Activated CD4-positive, alpha-beta T cell treated with anti-CD3 and anti-CD28 coated beads, Interleukin-2, amount 50 U/mL, for 48 hours (primary cell): ENCODE measurements at places on chromosomes 13 and 19.

GRCh38 chr19:10452726-10453618 is 32.6 kb downstream of the PDE4A start:
- no peak for DNase-seq

- no peak for DNase-seq
Observed at GRCh38 chr19:35354898-35355297, 3.4 kb upstream of the FFAR3 start.

DNA sequence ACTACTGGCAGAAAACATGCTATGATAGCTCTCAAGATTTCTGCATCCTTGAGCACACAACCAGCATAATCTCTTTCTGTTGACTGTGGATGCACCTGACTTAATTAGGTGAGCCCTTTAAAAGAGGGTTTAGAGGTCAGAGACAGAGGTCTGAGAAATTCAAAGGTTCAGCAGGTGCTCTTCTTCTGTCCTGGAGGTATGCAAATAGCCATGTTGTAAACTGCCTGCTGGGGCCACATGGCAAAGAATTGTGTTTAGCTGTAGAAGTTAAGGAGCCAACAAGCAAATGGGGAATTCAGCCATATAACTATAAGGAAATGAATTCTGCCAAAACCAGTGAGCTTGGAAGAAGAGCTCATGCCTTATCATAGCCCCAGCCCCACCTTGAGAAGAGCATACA is 11.6 kb upstream of the DCLK1 start:
- no peak for DNase-seq

GRCh38 chr13:40789275-40790153 is at the start of gene SLC25A15:
SLC25A15 (plus strand) TSS chr13:40789611; CDS start chr13:40793227, 3,616 bp downstream.
- DNase-seq, result peak; percentile 76

GRCh38 chr13:20231839-20232555 is at the start of gene GJB6:
GJB6 (minus strand) TSS chr13:20232319; CDS start chr13:20223480, 8,839 bp downstream.
- DNase-seq, result peak; percentile 37

GRCh38 chr13:91722267-91722884 is 324.0 kb downstream of the GPC5 start:
- DNase-seq, result no peak

DNA sequence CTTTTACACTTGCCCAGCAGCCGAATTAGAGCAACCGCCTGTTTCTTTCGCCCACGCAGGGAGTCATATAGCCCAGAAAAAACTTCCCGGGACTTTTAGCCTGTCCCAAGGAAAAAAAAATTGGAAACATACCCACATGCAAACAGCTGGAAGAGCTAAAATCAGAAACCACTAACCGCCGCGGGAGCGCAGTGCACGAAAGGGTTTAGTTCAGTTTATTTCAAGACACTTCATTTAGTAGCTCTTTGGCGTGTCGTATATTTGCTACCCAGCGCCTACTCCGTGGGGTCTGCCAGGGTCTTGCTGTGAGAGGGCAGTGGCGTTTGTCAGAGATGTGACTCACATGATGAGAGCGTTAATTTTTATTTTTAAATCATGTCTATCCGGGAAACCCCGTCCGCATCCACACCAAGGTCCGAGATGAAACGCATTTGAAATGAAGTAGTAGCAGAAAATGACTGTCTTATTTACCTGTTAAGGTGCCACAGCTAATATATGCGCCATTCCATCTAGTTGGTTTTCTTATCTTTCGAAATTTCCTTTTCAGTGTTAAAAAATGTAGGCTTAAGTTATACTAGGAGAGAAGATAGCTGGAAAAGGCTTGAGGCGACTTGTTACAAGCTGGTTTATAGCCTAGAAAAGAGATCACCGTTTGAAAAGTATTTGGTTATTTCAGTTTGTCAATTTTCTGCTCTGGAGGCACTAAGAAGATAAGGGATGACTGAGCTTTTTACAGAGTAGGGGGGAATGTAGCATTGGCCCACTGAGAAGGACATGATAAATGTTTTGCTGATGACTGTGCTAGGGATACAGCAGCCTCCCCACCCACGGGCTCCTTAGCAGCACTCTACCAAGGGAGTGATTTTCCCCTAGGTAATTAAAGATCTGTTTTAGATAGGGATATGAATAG is 1.7 kb downstream of the KLF5 start:
- DNase-seq, result no peak

DNA sequence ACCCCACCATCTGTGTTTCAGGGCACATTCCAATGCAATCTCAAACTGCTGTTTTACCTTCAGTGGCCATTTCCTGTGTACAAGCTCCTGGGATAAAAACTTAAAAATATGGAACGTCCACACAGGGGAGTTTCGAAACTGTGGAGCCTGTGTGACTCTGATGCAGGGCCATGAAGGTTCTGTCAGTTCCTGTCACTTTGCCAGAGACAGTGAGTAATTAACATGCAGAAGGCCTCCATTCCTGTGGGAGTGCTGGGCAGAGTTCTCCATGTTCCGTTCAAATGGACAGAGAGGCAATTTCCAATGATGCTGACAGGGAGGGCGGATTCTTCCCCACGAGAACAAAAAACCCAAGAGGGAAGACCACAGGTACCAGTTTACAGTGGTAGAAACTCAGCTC is 24.4 kb downstream of the WDR88 start:
- DNase-seq, result no peak

GRCh38 chr19:49492573-49493405 is 3.4 kb upstream of the RPS11 start:
- peak; percentile 55 for DNase-seq

GRCh38 chr13:48151363-48152161 is 56.7 kb upstream of the MED4 start:
- DNase-seq, result no peak

- DNase-seq, result no peak
Observed at GRCh38 chr13:48892053-48892687, 83.5 kb upstream of the FNDC3A start.

GRCh38 chr19:29538651-29539050 is 12.9 kb downstream of the VSTM2B start:
- DNase-seq, result no peak

DNA sequence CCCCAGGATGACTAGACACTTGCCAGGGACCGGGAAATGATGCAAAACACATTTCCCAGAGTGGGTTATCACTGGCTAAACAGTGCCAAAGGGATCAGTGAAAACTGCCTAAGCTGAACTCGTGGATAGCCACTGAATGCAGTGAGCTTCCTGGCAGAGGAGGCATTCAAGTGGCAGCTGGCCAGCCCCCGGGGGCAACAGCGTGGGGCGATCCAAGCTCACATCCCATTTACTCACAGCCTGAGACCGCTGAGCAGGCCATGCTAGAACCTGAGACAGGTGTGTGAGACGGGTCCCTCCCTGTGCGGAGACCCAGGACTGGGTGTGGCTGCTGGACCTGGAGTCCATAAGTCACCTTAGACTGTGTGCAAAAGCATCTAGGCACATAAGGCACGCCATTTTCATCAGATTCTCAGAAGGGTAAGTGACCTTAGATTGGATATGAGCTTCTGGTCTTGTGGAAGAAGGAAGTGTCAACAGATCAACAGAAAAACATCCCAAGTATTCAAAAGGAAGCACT is 51.9 kb upstream of the SLC15A1 start:
- DNase-seq, result no peak

GRCh38 chr13:20669162-20669561 is 34.3 kb upstream of the IL17D start:
- DNase-seq, result no peak

DNA sequence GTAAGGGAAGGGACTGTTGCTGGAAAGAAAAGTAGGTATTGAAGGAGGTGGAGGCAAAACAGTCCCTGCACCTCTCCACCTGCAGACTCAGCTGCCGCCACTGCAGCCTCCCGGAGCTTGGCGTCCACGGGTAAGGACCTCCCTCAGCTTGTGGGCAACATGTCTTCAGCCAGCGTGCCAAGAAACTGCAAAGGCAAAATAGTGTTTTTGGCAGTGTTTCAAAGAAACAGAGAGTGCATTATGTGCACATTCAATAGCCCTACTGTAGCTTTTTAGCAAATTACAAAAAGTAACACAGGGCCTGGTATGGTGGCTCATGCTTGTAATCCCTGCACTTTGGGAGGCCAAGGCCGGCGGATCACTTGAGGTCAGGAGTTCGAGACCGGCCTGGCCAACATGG is 57.4 kb downstream of the ATP11A start:
- DNase-seq, result no peak

DNA sequence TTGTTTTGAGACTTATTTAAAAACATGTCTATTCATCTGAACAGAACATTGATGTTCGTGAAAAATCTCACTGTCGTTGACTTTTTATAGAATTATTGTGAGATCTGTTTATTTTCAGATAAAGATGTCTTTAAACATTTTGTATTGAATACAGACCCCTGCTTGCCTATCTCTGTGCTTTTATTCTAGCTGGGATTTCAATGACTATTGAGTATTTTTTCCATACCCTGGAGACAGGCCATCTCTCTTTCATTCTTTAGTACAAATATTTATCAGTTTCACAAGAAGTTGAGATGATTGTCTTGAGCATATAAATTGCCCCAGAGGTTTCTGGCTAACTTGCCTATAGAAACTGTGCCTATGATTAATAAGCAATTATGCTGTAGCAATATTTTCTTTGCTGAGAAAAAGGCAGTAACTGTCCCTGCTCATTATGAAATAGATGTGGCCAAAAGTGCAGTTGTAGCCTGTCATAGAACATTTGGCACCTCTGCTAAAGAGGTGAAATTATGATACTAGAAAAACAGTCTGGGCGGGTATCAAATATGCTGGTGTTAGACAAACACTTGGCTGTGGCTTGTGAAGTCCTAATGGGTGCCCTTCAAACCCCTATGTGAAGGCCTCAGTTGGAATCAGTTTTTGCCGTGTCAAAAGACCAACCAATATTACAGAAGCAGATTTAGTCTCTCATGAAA is 360.6 kb downstream of the HS6ST3 start:
- DNase-seq, result no peak
